ENCODE measurements at places on chromosomes 6 and 20.

DNA sequence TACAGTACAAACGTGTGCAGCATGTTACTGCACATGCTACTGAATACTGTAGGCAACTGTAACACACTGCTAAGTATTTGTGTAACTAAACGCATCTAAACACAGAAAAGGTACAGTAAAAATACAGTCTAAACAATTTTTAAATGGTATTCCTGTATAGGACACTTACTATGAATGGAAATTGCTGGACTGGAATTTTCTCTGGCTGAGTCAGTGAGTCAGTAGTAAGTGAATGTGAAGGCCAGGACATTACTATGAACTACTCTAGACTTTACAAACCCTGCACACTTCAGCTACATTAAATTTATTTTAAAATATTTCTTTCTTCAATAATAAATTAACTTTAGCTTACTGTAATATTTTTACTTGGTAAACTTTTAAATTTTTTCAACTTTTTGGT is 225.0 kb upstream of the TENT5A start:
- no peak for DNase-seq

- no peak for DNase-seq
Observed at GRCh38 chr6:44735630-44735963, 348.1 kb downstream of the CDC5L start.

GRCh38 chr6:70072540-70073179 is 206.3 kb downstream of the COL19A1 start:
- DNase-seq, result no peak

DNA sequence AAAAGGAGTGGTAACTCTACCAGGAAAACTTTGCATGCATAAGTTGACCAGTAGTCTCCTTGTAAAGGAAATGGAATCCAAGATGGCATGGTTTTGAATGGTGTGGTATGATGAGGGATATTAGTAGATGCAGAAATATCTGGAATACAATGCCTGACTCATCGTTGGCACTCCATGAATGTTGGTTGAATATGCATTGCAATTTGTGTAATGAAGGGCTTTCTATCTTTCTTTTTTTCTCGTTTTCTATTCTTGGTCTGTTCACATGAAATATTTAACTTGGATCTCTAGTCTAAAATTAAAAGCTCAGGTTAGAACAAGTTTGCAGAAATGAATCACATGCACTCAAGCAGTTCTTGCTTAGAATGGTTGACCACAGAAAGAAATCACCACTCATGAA is 277.3 kb upstream of the PRND start:
- DNase-seq, result no peak

DNA sequence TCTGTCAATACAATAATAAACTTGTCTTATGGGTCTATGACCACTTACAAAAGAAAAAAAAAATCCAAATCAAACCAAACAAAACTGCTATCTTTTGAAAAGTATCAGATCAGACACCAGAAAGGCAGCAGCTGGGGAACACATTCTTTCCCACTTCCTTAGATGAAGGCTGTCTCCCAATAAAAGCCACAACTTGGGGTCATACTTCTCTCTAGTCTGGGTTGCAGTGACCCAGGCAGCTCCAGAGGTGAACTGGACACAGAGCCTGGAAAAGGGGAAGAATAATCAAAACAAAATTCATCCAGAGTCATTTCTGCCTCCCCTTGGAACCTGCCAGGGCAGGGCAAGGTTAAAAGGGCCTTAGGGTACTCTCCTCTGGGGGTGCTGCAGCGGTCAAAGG is 19.1 kb downstream of the ATXN1 start:
- DNase-seq, result no peak

GRCh38 chr6:85580118-85580877 is 13.4 kb downstream of the SNX14 start:
- no peak for DNase-seq

GRCh38 chr20:35248641-35249475 is 22.4 kb downstream of the MMP24 start:
- DNase-seq, result no peak

GRCh38 chr6:129617986-129618385 is 92.0 kb downstream of the ARHGAP18 start:
- no peak for DNase-seq

GRCh38 chr6:150435832-150436231 is 67.0 kb downstream of the IYD start:
- no peak for DNase-seq

DNA sequence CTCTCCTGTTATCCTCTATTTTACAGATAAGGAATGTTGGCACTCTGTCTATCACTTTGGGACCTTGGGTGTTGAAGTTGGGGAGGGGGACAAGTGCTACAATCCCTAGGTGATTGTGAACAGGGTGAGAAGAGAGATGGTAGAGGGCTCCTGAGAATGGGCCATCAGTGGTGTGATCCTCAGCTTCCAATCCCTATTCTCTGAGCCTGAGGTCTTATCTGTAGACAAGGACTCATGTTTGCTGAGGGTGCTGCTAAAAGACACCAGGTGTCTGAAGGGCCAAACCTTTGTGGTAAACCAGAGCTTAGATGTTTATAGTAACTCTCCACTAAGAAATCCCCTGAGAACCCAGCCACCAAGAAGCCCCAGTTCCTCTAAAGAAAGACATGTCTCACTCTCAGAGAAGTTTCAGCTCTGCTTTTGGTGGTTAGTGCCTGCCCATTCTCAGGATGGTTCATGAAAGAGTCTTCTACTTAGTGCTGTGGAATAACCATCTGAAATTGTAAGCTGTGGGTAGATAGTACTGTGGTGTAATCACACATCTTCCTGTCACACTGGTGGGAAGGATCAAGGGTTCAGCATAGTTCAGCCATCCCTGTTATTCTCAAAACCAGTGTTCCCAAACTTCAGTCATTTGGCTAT is 58.2 kb upstream of the IL20RA start:
- no peak for DNase-seq

DNA sequence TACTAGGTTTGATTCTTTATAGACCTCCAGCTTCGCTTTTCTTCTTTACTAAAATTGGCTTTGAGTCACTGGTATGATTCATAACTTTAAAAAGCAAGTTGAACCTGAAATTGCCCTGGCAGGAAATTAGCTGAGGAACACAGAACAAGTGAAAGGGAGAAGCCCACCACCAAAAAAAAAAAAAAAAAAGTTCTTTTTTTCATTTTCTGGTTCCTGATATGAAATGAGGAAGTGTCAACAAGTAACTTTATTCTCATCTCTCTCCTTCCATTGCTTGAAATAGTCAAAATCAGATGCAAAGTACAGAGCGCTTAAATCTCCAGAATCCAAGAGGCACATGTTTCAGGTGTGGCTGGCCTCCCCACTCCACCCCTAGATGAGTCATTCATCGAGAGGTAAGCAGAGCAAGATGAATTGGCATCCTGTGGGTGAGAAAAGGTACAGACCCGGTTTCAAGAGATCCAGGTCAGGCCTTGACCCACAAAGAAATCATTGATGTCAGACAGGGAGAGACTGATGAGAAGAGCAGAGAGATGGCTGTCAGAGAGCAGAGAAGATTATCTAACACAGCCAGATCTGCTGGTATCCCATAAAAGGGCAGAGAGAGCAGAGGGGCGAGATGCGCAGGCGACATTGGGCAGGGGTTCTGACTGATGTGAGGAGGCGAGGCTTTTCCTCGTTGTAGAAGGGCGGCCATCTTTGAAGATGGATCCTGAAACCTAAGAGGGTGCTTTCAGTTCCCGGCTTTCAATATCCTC is 54.8 kb upstream of the MBOAT1 start:
- DNase-seq, result no peak

DNA sequence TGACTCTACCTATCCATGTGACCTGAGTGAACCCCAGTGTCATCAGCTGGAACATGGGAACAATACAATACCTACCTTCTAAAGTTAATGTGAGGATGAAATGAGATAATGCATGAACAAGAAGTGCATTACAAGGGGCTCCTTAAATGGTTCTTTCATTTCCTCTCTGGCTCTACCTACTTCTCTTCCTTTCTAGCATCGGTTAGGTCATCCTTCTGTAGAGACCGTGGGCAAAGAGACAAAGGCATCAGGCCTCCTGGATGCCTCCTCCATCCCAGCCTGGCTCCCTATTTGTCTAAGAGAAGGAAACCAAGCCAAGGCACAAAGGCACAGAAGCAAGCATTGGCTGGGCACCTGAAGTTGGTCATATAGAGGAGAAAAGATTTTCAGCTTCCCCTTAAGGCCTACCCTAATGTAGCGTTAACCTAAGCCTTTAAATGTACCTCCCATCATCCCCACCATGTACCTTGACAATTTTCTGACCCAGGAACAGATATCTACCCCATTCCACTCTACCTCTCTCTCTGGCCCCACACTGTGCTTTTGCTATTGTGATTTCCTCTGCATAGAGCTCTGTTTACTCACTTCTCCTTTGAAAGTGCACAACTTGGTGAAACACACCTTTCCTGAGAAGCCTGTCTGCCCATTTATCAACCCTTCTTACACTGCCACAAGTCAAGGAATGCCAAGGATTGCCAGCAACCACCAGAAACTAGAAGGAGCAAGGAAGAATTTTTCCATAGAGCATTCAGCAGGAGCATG is 86.6 kb downstream of the GCLC start:
- DNase-seq, result no peak

- DNase-seq, result no peak
Observed at GRCh38 chr6:42702200-42702599, 20.2 kb downstream of the PRPH2 start.

- no peak for DNase-seq
Observed at GRCh38 chr6:164133095-164133494, 718.6 kb downstream of the QKI start.

DNA sequence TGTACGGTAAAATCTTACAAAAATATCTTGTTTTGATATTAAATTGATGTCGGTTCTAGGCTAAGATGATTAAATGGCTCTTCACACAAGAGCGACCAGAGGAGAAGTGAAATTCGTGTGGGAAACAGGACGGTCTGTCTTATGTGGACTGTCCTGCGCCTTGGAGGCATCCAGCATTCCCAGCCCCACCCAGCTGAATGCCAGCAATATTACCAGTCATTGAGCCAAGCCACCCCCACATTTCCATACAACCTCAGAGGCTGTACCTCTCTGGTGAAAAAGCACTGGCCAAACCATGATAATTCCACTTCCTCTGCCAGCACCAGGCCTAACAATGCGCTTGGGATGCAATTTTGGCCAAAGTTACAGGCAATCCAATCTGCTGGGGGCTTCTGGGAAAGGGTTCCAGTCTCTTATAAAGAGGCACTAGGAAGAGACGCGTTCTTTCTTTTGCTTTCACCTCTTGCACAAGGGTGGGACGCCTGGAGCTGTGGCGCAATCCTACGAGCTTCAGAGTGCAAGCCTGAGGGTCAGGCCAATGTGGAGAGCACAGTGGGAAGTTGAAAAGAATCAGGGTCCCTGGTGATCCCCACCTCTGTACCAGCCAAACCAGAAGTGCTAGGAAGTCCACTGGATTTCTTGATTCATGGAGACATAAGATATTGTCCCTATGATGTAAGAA is 213.1 kb downstream of the PREX1 start:
- no peak for DNase-seq

DNA sequence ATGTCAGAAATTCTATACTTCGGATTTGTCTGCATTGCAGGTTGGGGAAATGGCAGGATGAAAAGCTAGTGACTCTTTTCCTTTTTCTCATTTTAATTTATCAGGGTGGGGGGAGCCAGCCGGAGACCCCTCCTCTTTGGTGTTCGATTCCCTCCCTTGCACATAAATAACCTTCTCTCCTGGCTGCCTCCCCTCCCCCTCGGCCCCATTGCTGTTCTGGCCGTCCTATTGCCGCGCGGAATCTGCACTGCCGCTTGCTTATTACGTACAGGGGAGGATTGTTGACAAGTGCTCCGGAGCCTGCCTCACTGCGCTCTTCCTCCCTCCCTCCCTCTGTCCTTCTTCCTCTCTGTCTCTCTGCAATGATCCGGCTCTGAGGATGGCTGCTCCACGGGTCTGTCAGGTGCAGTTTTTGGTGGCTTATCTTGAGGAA is 154.7 kb downstream of the JARID2 start:
- no peak for DNase-seq

DNA sequence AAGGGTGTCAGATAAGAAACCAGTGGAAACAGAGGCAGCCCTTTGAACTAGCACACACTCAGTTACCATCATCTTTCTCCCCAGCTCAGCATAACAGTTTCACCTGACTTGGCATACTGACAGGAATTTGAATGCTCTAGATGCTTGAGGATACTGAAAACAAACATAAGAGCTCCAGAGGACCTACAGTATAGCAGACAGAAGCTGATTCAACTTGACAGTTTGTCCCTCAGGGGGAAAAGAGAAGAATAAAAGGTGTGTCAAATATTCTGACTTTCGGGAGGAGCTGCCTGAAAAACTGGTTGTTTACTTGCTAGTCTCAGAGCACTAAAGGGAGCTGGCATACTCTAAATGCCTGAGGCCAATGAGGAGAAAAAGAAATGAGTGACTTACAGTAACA is 35.1 kb downstream of the EYS start:
- no peak for DNase-seq

DNA sequence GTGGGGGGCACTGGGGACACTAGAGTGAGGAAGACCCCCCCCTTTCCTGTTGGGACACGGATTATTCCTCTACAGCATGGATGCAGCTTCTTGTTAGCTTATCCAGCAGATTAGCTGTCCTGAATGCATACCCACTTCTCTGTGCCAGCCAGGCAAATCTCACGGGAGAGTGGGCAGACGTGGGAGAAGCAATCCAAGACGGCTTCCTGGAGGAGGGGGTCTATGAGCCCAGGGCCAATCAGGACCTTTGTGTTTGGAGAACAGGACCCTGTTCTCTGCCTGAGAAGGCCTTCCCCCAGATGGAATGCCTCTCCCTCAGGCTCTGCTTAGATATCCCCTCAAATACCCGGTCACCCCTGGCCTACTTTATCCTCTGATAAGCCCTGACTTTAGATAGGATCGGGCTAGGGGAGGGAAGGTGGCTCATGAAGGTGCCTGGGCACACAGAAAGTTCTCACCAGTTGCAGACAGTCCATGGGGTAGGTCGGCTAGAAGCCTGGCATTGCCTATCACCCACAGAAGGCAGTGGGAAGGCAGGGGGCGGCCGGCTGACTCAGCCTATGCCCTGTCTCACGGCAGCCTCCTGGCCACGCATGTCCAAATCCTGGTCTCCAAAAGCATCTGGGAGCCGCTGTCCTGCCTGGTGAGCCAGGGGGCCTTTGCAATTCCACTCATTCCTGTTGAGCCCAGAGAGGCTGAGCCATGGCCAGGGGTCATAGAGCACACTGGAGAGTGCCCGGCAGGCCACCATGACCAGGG is 34.7 kb downstream of the SUN5 start:
- DNase-seq, result no peak

GRCh38 chr6:31805939-31806469 is 762 bp downstream of the LSM2 start:
- no peak for DNase-seq

DNA sequence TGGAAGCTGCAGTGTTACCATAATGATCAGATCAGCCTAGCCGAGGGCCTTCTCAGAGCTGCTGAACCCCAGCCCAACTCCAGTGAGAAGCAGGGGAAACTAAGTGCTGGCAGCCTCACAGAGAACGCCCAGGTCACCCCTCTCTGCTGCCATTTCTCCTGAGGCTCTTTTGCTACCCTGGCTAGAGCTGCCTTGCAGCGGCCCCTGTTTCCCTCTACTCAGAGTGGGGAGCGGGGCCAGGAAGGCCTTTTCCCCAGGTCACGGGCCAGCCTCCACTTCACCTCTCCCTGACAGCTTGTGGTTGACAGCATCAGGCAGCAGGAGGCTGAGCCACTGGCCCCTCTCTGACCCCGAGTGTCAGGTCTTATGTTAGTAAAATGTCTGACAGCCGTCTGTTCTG is 22.7 kb downstream of the ACTR5 start:
- no peak for DNase-seq

All from activated T-helper 1 cell treated with anti-CD3 and anti-CD28 coated beads, Interleukin-2, amount 50 U/mL, for 16 hours (primary cell).